ENCODE measurements at places on chromosomes 2 and 18.
A peak's percentile ranks its signal among the peaks of the same experiment; 100 is the strongest.

- no peak for DNase-seq
- H3K36me3 ChIP-seq: no peaks in the 10 kb centered on the region
- H3K4me1 ChIP-seq: peaks cover 4% of the 10 kb centered on the region
- H3K4me3 ChIP-seq: no peak overlapping the region
- H3K27me3 ChIP-seq: no peaks in the 10 kb centered on the region
These were observed 133.9 kb upstream of the KLHL14 start for GRCh38 chr18:32906506-32907310.

DNA sequence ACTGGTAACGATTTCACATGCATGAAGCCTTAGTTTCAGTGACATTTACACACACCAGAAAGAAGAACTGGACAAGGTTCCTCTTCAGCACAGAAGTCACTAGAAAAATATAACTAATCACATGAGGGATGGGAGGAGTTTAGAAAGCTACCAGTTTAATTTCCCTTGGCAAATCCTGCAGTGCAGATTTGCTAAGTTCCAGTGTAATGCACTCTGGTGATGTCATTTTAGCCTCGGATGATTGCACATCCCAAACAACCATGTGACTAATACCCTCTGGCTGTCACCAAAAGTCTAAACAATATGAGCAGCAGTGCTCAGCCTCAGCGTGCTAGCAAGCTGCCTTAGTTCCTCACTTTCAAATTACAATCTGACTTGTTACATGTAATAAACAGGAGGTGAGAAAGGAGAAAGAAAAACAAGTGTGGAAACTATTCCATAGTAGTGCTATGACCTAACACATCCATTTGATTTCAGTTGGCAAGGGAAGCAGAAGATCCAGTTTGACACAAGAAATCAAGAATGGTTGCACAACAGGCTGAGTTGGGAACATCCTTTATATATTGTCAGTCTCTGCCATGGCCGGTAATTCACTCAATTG lies 35.3 kb upstream of the PPP1CB start:
- no peaks in the 10 kb centered on the region for H3K36me3 ChIP-seq
- no peak for DNase-seq

GRCh38 chr2:47034973-47035609 lies 119.5 kb upstream of the MCFD2 start:
- H3K27me3 ChIP-seq: no peaks in the 10 kb centered on the region
- peak; percentile 22 for DNase-seq

DNA sequence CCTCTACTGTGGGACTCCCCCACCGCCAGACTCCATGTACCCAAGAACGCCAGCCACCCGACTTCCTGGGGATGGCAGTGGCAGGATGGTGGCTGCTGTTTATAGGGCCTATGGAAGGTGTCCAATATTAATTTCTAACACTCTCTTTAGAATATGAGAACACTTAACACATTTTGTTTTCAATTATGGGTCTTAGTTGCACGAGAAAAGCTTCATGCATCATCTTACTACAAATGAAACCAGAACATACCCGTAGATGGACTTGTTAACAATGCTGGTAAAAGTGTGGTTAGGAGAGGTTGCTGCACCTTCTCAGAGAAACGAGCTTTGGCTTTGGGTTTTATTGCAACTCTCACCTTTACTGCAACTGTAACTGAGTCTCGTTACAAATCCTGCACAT lies 335.6 kb upstream of the ID2 start:
- H3K4me3 ChIP-seq: no peak overlapping the region
- no peaks in the 10 kb centered on the region for H3K36me3 ChIP-seq
- no peak for DNase-seq
- no peak overlapping the region for H3K27ac ChIP-seq

DNA sequence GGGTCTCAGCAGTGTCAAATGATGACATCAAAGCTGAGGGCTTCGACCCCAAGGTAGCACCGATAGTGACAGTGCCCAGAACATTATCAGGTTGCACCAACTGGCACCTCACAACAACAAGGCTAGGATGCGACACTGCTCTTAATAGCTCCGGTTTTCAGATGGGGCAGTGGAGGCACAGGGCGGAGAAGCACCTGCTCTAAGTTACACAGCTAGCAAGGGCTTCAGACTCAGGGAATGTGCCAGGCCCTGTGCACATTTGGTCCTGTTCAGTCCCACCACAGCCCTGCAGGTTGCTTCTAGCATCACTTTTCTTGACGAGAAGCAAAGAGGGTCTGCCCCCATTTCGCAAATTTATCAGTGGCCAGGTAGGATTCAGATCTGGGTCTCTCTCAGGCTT lies 74.1 kb downstream of the DGKD start:
- H3K36me3 ChIP-seq: peaks cover 48% of the 10 kb centered on the region
- H3K27ac ChIP-seq: no peak overlapping the region
- H3K4me3 ChIP-seq: no peak overlapping the region
- no peaks in the 10 kb centered on the region for H3K27me3 ChIP-seq

- peaks cover 2% of the 10 kb centered on the region for H3K27me3 ChIP-seq
- H3K4me1 ChIP-seq: peaks cover 16% of the 10 kb centered on the region
- no peak for DNase-seq
- no peak overlapping the region for H3K27ac ChIP-seq
- H3K4me3 ChIP-seq: no peak overlapping the region
- no peaks in the 10 kb centered on the region for H3K36me3 ChIP-seq
These were observed 10.0 kb upstream of the ALLC start for GRCh38 chr2:3647831-3648651.

GRCh38 chr2:173441222-173441621 lies 86.5 kb downstream of the CDCA7 start:
- peaks cover under 1% of the 10 kb centered on the region for H3K4me1 ChIP-seq
- DNase-seq: no peak
- no peaks in the 10 kb centered on the region for H3K36me3 ChIP-seq
- no peak overlapping the region for H3K27ac ChIP-seq

DNA sequence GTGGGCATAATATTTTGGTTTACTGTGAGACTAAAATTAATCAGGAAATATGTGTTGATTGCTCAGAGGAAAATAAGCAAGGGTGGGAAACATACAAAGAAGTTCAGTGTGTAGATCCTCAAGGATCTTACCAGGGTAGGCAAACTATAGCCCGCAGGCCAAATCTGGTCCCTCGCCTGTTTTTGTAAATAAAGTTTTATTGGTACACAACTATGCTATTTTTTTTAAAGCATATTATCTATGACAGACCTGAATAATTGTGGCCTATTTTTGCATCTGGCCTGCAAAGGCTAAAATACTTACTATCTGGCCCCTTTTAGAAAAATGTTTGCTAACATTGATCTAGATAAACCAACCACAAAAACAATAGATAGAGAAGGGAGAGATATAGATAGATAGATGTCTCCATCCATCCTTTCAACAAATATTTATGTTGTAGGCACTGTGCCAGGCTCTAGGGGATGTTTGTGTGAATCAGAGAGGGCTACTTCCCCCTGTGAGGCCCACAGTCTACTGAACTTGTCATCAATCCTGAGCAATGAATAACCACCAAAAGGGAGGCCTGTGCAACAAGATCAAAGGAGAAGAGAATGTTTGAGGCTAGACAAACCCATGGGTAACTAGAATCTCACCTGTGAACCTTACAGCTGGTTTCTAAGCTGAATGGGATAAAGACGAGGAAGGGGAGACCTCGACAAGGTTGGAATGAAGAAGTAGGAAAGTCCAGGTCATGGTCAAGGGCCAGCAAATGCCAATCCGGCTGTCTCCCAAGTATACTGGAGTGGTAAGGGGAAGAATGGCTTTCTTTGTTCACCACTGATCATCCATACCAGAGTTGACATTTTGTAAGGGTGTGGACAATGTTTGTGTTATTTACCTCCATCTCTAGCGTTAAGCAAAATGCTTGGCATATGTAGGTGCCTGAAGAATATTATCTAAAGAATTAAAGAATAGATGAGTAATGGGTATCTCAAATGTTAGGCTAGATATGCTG lies 23.6 kb downstream of the ALPK2 start:
- no peak overlapping the region for H3K4me3 ChIP-seq
- H3K4me1 ChIP-seq: peaks cover 60% of the 10 kb centered on the region
- DNase-seq: peak; percentile 39

DNA sequence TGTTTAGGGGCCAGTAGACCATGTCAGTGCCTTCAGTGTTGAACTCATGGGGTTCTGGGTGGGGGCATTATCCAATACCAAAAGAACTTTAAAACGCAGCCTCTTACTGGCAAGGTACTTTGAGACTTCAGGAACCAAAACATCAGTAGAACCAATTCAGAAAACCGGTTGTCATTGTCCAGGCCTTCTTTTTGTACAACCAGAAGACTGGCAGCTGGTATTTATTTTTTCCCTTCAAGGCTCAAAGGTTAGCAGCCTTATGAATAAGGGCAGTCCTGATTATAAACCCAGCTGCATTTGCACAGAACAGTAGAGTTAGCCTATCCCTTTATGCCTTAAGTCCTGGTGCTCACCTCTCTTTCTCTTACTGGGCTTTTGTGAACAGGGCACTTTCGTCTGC lies 113.8 kb upstream of the EML6 start:
- peaks cover 4% of the 10 kb centered on the region for H3K36me3 ChIP-seq
- H3K4me1 ChIP-seq: peaks cover 53% of the 10 kb centered on the region
- no peak overlapping the region for H3K27ac ChIP-seq
- H3K27me3 ChIP-seq: no peaks in the 10 kb centered on the region
- H3K4me3 ChIP-seq: no peak overlapping the region

- peaks cover 2% of the 10 kb centered on the region for H3K27me3 ChIP-seq
- peaks cover 7% of the 10 kb centered on the region for H3K4me1 ChIP-seq
- H3K4me3 ChIP-seq: no peak overlapping the region
These were observed 42.2 kb upstream of the TPO start for GRCh38 chr2:1371082-1371481.

GRCh38 chr2:182817558-182817957 lies 48.9 kb downstream of the FRZB start:
- no peaks in the 10 kb centered on the region for H3K36me3 ChIP-seq
- no peaks in the 10 kb centered on the region for H3K4me1 ChIP-seq
- no peak for DNase-seq

DNA sequence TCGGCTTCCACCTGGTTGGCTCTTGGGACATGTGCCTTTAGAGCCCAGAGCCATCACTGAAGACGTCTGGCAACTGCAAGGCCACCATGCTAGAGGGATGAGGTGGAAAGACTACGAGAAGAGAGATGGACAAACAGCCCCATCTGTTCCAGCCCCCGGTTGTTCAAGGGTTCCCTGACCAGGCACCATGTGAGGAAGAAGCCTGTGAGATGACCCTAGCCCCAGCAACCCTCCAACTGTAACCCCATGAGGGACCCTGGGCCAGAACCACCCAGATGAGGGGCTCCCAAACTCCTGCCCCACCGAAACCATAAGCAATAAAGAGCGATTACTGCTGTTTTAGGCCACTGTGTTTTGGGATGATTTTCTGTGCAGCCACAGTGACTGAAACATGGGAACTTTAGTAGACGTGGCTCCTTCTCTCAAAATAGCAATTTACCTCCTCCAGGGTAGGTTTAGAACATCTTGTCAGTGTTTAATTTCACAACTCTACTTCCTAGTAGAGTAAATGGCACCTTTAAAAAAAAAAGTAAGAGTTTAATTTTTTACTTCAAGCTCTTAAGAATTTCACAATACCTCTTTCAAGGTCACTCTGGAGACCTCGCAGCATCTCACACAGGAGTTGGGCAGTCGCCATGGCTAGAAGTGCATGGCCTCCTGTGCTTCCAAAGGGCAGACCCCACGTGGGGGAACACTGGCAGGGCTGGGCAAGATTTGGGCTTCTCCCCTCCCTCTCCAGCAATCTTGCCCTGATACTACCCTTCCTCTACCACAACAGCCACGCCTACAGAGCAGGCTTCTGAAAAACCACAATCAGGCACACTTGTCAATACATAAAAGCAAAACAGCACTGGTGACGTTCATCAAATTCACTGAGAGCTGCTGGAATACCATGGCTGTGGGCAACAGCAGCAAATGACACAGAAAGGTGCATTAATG lies 48.8 kb downstream of the TMEM163 start:
- DNase-seq: peak; percentile 30
- peak overlapping the region; percentile 33 for H3K27ac ChIP-seq
- peak overlapping the region; percentile 30 for H3K4me3 ChIP-seq
- H3K27me3 ChIP-seq: peaks cover 22% of the 10 kb centered on the region
- H3K36me3 ChIP-seq: no peaks in the 10 kb centered on the region

DNA sequence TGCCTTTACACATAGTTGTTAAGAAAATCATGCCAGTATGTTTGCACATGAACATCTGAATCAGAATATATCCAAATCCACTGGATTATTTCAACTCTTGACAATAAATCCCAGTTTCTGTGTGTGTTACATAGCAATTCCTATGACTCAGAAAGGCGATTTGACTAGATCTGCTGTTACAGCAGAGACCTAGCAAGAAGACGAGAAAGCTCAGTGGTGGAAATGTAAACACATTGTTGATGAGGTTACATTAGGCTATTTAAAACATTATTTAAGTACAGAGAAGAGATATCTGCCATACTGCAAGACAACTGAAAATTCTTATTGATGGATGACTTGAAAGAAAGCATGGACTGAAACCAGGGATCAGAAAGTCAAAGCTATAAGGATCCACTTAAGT lies 73.0 kb upstream of the SMIM21 start:
- no peak overlapping the region for H3K4me3 ChIP-seq
- DNase-seq: no peak
- no peaks in the 10 kb centered on the region for H3K4me1 ChIP-seq
- peaks cover 21% of the 10 kb centered on the region for H3K27me3 ChIP-seq

DNA sequence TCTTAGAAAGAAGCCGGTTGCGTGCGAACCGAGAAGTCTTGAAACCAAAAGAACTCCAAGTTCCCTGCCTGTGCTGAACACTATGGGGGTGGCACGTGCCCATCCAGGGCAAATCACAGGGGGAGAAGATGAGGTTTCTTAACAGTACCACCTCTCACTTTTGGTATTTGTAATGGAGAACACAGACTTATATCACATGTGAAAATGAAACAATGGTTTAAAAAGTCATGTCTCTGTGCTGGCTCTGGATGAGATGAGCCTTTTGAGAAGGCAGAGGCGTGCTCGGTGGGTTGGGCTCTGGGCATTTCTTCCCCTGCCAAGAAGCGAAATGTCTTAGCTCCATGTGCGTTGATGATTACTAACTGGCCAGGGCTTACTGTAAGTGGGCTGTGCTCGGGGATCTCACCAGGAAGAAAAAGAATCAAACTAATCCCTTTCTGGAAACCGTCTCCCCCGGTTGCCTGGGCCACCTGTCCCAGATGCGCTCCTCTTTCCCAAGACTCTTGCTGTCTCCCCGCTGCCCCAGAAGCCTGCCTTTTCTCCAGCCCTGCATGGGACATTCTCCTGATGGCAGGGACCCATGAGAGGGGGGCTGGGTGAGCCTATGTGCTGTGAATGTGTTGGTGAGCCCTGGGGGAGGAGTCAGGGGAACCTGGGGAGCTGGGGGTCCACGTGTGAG lies 252.9 kb downstream of the PRKCE start:
- no peaks in the 10 kb centered on the region for H3K36me3 ChIP-seq
- H3K27me3 ChIP-seq: no peaks in the 10 kb centered on the region
- H3K27ac ChIP-seq: no peak overlapping the region
- peaks cover 10% of the 10 kb centered on the region for H3K4me1 ChIP-seq
- no peak for DNase-seq
